Uterus (tissue), 4 donors: ENCODE measurements at places on chromosomes 16 and 17. TPM values are rescaled to one million over a fixed set of nuclear protein-coding genes. Genes with fewer than 3 reads are reported as not detected.

The MRPL12 gene
- total RNA-seq: 72.9 TPM

The ABCA10 gene
- total RNA-seq: 11.1 TPM

DNA sequence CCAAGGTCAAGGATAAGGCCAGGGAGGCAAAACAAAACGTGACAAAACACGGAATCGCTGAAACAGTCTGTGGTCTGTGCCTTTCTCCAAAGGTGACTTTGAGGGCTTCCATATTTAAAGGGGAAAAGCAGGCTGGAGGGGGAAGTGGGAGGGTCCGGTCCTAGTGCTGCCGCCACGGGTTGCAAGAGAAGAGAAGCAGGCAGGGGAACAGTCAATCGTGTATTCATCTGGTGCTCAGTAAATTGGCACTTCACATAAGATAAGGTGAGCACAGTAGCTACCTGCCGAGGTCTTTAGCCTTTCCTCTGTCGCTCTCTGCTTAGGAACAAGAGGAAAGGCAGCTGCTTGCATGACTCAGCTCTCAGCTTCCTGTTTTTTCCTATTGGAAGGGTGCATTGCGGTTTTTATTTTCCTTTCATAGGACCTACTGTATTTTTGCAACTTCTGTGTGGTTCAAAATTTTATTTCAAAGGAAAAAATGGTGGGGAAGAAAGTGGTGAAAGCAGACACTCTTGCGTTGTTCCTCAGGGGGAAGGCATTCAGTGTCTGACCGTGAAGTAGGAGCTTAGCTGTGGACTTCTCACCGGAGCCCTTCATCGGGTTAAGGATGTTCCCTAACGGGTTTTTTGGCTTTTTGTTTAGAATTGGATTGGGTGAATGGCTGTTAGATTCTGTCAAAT, 7.1 kb upstream of the LGALS3BP start:
- DNase-seq: no peak
- H3K27me3 ChIP-seq: no peaks in the 10 kb centered on the region
- H3K4me3 ChIP-seq: peak overlapping the region; percentile 20
- no peaks in the 10 kb centered on the region for H3K36me3 ChIP-seq
- peak overlapping the region; percentile 74 for H3K27ac ChIP-seq

- no peak for DNase-seq
- H3K27me3 ChIP-seq: no peaks in the 10 kb centered on the region
- H3K36me3 ChIP-seq: no peaks in the 10 kb centered on the region
- H3K27ac ChIP-seq: no peak overlapping the region
Measured at GRCh38 chr17:34412965-34413441, 50.0 kb upstream of the CCL1 start.

- H3K36me3 ChIP-seq: no peaks in the 10 kb centered on the region
- H3K4me3 ChIP-seq: no peak overlapping the region
- DNase-seq: no peak
- no peaks in the 10 kb centered on the region for H3K4me1 ChIP-seq
- H3K27ac ChIP-seq: no peak overlapping the region
- H3K27me3 ChIP-seq: no peaks in the 10 kb centered on the region
Measured at GRCh38 chr16:11405331-11406176, 60.3 kb downstream of the RMI2 start.

The GDPD1 gene
- total RNA-seq: 0.88 TPM

- no peak overlapping the region for H3K27ac ChIP-seq
- DNase-seq: no peak
- no peak overlapping the region for H3K4me3 ChIP-seq
- no peaks in the 10 kb centered on the region for H3K27me3 ChIP-seq
- H3K4me1 ChIP-seq: no peaks in the 10 kb centered on the region
- H3K36me3 ChIP-seq: no peaks in the 10 kb centered on the region
Measured at GRCh38 chr17:72826602-72827001, 265.9 kb downstream of the SLC39A11 start.

The KRT27 gene
- not detected for total RNA-seq

GRCh38 chr16:89324056-89325010, 106.8 kb downstream of the ZNF778 start:
- H3K36me3 ChIP-seq: no peaks in the 10 kb centered on the region
- peaks cover 14% of the 10 kb centered on the region for H3K4me1 ChIP-seq
- no peak overlapping the region for H3K4me3 ChIP-seq
- H3K27me3 ChIP-seq: no peaks in the 10 kb centered on the region
- H3K27ac ChIP-seq: no peak overlapping the region

DNA sequence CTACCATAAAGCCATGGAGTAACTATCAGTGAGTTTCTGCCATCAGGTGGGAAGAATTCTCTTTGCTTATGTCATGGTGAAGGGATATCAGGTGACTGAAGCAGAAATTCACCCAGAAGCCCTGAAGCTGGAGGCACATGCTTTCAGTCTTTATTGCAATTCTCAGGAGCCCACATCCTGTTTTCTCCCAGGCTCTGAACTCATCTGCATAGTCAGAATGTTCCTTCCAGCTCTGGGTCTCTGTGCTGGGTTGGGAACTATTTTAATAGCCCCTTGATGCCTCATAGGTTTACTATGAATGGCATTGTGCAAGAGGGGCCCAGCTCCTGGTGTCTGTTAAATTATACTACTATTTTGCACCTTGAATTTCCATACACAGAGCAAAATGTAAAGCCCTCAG, 198.4 kb upstream of the SOX9 start:
- no peak overlapping the region for H3K4me3 ChIP-seq
- H3K27ac ChIP-seq: no peak overlapping the region
- no peak for DNase-seq
- H3K36me3 ChIP-seq: no peaks in the 10 kb centered on the region
- H3K27me3 ChIP-seq: no peaks in the 10 kb centered on the region

DNA sequence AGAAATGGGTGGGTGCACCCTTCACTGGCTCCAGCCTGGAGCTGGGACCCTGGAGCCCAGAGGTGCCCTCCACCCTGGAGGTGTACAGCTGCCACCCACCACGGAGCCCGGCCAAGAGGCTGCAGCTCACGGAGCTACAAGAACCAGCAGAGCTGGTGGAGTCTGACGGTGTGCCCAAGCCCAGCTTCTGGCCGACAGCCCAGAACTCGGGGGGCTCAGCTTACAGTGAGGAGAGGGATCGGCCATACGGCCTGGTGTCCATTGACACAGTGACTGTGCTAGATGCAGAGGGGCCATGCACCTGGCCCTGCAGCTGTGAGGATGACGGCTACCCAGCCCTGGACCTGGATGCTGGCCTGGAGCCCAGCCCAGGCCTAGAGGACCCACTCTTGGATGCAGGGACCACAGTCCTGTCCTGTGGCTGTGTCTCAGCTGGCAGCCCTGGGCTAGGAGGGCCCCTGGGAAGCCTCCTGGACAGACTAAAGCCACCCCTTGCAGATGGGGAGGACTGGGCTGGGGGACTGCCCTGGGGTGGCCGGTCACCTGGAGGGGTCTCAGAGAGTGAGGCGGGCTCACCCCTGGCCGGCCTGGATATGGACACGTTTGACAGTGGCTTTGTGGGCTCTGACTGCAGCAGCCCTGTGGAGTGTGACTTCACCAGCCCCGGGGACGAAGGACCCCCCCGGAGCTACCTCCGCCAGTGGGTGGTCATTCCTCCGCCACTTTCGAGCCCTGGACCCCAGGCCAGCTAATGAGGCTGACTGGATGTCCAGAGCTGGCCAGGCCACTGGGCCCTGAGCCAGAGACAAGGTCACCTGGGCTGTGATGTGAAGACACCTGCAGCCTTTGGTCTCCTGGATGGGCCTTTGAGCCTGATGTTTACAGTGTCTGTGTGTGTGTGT, 46.8 kb downstream of the IL21R start:
- no peak for DNase-seq
- H3K4me3 ChIP-seq: no peak overlapping the region
- H3K4me1 ChIP-seq: no peaks in the 10 kb centered on the region
- no peaks in the 10 kb centered on the region for H3K36me3 ChIP-seq
- H3K27me3 ChIP-seq: peaks cover 6% of the 10 kb centered on the region
